ENCODE measurements at places on chromosomes 3 and 15.

DNA sequence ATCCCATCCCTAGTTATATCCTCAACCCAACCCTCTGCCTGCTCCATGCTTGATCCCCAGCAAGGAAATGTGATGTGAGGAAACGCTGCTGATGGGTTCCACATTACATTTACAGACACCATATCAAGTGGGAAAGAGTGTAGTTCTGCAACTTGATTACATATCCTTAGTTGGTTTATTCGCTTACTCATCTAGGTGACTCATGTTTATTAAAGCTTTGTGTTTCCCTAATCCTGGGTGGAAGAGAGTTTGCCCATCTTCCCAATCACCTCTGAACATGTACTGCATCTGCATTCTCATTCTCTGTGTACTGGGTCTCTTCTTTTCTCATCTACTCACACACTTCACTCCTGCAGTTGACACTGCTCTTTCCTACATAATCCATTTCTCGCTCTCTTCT is 91.7 kb upstream of the PDZRN3 start:
- DNase-seq: peak; percentile 26

- DNase-seq: no peak
These were observed 81.5 kb upstream of the KCNMB2 start for GRCh38 chr3:178454726-178455125.

- no peak for DNase-seq
These were observed 12.5 kb downstream of the TRAT1 start for GRCh38 chr3:108835101-108835500.

DNA sequence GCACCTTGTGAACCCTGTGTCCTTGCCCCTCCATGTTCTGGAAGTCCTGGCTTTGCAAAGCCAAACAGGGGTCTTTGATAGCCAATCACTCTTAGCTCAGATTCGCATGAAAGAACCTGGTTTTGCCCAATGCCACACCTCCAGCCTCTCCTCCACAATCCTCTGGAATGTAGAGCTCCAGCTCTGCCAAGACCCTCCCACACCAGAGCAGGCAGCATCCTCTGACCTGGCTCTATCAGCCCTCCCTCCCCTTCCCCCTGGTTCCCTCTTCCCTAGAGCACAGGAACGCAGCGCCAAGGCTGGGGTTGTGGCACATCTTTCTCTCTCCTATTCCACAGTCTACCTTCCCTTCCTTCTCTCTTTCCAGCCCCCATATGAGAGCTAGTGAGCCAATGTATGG is 133.3 kb downstream of the RPLP1 start:
- no peak for DNase-seq

GRCh38 chr3:37945807-37946530 is 44.6 kb upstream of the VILL start:
- DNase-seq: peak; percentile 74

DNA sequence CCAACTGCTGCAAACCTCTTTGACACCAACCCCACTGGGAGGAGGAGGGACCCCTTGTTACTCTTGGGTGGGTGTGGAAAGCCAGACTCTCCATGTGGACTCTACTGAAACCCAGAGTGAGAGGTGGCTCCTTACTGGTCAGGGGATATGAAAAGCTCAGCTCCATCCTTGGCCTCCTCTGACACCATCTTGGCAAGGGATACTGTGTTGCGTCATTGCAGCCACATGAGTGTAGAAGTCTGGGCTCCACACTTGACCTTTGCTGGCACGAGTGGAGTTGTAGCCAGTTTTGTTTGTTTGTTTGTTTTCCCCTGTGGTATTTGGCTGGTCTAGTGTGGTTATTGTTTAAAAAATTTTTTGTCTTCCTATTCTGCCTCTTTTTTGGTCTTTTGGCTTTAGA is 289.1 kb downstream of the GAP43 start:
- no peak for DNase-seq

All from SW480 (cell line).